Endothelial cell (in vitro differentiated cells): ENCODE measurements at places on chromosomes 5 and 9. TPM values are rescaled to one million over a fixed set of nuclear protein-coding genes. Genes with fewer than 3 reads are reported as not detected.

Gene CFAP77
- 3.7 TPM for total RNA-seq

DNA sequence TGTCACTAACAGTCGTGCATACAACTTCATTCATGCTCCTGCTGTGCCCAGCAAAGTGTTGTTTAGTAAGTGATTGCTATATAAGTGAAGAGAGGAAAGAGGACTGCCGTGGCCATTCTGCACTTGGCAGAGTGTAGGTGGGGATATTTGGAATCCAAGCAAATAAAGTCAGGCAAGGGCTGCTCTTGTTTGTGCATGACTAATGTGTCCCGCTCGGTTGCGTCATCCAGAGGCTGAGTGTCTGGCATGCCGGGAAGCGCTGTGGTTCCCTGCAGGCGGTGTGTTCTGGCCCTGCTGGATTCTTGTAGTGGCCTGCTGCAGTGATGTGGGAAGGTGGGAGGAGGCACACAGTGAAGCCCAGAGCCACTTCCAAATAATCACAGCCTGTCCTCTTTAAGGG, 136.9 kb upstream of the ANKH start:
- H3K27ac ChIP-seq: no peak overlapping the region
- DNase-seq: no peak
- no peaks in the 10 kb centered on the region for H3K36me3 ChIP-seq
- no peaks in the 10 kb centered on the region for H3K4me1 ChIP-seq
- no peak overlapping the region for H3K4me3 ChIP-seq
- H3K27me3 ChIP-seq: peaks cover 6% of the 10 kb centered on the region

GRCh38 chr5:60640901-60641300, 59.1 kb downstream of the DEPDC1B start:
- H3K36me3 ChIP-seq: no peaks in the 10 kb centered on the region
- no peaks in the 10 kb centered on the region for H3K4me1 ChIP-seq
- H3K27ac ChIP-seq: no peak overlapping the region

DNA sequence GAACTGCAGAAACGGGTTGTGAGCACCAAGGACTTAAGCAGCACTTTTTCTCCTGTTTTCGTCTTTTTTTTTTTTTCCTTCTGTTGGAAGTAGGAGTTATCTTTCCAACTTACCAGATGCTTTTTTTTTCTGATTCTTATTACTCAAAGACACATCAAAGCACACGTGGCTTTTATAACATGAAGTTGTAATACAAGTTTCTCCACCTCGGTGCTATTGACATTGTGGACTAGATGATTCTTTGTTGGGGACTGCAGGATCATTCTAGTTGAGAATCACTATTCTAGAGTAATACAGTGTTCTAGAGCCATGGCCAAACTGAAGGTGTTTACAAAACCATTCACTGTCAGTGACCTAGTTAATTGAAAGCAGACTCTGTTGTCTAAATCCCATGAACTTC, 51.5 kb downstream of the MYO10 start:
- H3K27me3 ChIP-seq: peaks cover 4% of the 10 kb centered on the region
- DNase-seq: no peak
- peaks cover 35% of the 10 kb centered on the region for H3K4me1 ChIP-seq

DNA sequence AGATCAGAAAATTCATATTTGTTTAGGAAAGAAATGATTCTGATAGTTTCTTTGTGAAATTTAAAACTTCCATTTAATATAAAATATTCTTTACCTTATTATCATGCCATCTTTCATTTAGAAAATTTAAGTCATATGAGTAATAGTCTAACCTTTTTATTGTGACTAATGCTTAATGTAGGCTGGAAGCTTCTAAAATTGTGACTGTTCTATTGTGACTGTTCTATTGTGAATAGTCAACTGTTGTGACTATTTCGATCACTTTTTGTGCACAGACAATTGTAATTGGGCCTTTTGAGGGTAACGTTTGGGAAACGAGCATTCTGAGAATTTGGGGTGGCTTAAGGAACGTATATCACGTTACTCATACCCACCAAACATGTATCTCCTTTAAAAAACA, 100.0 kb downstream of the PARP8 start:
- no peaks in the 10 kb centered on the region for H3K36me3 ChIP-seq
- DNase-seq: no peak
- peaks cover 7% of the 10 kb centered on the region for H3K27me3 ChIP-seq
- no peak overlapping the region for H3K27ac ChIP-seq
- no peak overlapping the region for H3K4me3 ChIP-seq
- no peaks in the 10 kb centered on the region for H3K4me1 ChIP-seq

DNA sequence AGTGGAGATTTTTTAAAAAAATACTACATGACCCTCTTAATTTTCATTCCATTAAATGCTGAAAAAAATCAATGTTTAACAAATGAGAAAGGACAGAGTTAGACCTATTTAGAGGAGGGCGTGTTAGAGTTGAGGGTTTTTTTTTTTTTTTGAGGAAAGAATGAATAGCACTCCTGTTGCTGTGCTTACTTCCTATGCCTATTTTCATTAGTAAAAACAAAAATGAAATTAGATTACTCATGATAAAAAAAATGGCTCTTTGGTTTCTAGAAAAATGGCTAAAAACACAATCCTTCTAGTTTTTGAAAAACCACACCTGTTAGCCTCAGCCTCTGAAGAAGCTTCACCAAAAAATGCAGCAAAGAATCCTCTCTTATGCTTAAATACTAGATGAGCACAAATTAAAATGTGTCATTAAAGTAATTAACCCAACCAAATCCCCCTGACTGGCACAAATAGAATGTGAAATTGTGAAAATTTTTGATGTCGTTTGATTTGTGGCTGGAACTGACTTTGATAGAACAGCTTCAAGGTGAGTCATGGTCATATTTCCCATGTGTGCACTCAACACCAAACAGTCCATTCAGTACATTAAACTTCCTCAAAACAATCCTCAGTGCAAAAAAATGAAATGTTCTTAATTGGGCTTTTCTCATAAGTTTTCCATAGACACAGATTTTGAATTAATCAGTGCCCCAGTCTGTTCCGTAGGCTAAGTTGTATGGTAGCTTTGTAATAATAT, 98.0 kb downstream of the MACIR start:
- H3K36me3 ChIP-seq: no peaks in the 10 kb centered on the region
- DNase-seq: no peak
- no peak overlapping the region for H3K4me3 ChIP-seq
- H3K27ac ChIP-seq: no peak overlapping the region

- no peak overlapping the region for H3K27ac ChIP-seq
- H3K4me3 ChIP-seq: no peak overlapping the region
- peaks cover 2% of the 10 kb centered on the region for H3K27me3 ChIP-seq
- DNase-seq: no peak
These were observed 559.5 kb upstream of the KLF4 start for GRCh38 chr9:108049026-108049607.
